Endothelial cell of umbilical vein (primary cell): ENCODE measurements at places on chromosomes 1 and 21. TPM values are rescaled to one million over a fixed set of nuclear protein-coding genes. Genes with fewer than 3 reads are reported as not detected.

DNA sequence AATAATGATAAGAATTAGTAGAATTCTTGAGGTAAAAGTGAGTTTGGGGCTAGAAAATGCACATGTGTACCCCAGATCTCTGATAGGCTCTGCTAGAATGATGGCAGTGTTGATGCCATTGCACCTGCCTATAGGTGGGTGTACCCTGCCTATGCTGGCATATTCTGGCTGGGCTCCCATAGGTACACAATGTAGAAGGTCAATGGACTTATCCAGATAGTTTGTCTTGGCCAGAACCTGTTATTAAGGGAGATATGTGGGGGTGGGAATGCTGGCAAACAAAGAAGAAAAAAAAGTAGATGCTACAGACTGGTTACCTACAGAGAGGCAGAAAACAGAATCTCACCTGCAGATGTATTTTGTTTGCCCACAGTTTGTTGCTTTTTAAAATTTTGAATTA is 14.1 kb upstream of the KLHDC8A start:
- DNase-seq: no peak
- H3K4me1 ChIP-seq: no peaks in the 10 kb centered on the region
- no peaks in the 10 kb centered on the region for H3K36me3 ChIP-seq

GRCh38 chr1:110310300-110310699 is 28.9 kb upstream of the RBM15 start:
- no peak for DNase-seq
- H3K27ac ChIP-seq: no peak overlapping the region
- H3K4me3 ChIP-seq: no peak overlapping the region
- H3K36me3 ChIP-seq: no peaks in the 10 kb centered on the region
- peaks cover under 1% of the 10 kb centered on the region for H3K27me3 ChIP-seq

DNA sequence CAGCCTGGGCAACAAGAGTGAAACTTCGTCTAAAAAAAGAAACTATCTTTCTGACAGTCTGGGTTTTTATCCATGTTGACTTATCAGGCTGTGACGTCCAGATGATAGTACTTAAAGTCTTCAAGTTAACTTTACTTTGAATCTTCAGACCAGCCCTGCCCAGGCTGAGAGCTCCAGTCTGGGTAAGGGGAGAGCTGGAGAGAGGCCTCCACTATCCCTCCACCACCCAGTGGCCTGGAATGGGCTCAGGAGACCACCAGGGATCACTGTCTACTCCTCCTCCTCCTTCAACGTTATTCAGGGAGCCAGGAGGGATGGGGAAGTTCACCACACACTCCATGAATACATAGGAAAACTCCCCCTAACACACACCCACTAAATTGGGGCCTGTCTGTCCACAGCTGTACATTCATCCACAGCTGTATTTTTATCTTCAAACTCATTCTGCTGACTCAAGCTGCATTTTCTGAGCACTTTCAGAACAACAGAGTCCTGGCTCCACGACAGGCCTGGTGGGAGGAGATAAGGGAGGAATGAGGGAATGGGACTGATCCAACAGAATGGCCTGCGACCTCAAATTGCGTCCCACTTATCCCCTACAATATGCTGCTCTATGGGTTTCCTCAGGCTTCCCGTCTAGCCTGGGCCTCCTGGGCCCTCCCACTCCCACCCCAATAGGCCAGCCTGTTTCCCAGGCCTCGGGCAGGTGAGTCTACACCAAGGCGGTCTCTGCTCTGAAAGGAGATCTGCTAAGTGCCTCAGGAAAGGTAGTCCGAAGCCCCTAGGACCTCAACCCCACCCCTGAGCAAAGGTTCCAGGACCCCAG is 1.8 kb downstream of the SLC45A3 start:
- peak overlapping the region; percentile 95 for H3K27ac ChIP-seq
- no peaks in the 10 kb centered on the region for H3K27me3 ChIP-seq
- H3K36me3 ChIP-seq: no peaks in the 10 kb centered on the region
- peak; percentile 87 for DNase-seq
- peak overlapping the region; percentile 82 for H3K4me3 ChIP-seq
- H3K4me1 ChIP-seq: peaks cover 19% of the 10 kb centered on the region

- DNase-seq: peak; percentile 60
- H3K36me3 ChIP-seq: no peaks in the 10 kb centered on the region
- H3K27ac ChIP-seq: peak overlapping the region; percentile 89
These were observed 9.2 kb upstream of the TACSTD2 start for GRCh38 chr1:58586271-58586670.

GRCh38 chr1:208108646-208109330 is 135.4 kb downstream of the PLXNA2 start:
- peaks cover 11% of the 10 kb centered on the region for H3K36me3 ChIP-seq
- H3K4me3 ChIP-seq: no peak overlapping the region
- no peaks in the 10 kb centered on the region for H3K27me3 ChIP-seq
- peaks cover 10% of the 10 kb centered on the region for H3K4me1 ChIP-seq
- no peak for DNase-seq

GRCh38 chr1:97270508-97271307 is 549.1 kb downstream of the PTBP2 start:
- H3K4me1 ChIP-seq: peaks cover 10% of the 10 kb centered on the region
- H3K36me3 ChIP-seq: no peaks in the 10 kb centered on the region
- no peak overlapping the region for H3K4me3 ChIP-seq
- no peak overlapping the region for H3K27ac ChIP-seq

GRCh38 chr1:149886396-149887195 is 12.8 kb upstream of the BOLA1 start:
- H3K4me3 ChIP-seq: peak overlapping the region; percentile 67
- peaks cover 16% of the 10 kb centered on the region for H3K4me1 ChIP-seq
- H3K36me3 ChIP-seq: no peaks in the 10 kb centered on the region
- no peaks in the 10 kb centered on the region for H3K27me3 ChIP-seq
- DNase-seq: peak; percentile 98

DNA sequence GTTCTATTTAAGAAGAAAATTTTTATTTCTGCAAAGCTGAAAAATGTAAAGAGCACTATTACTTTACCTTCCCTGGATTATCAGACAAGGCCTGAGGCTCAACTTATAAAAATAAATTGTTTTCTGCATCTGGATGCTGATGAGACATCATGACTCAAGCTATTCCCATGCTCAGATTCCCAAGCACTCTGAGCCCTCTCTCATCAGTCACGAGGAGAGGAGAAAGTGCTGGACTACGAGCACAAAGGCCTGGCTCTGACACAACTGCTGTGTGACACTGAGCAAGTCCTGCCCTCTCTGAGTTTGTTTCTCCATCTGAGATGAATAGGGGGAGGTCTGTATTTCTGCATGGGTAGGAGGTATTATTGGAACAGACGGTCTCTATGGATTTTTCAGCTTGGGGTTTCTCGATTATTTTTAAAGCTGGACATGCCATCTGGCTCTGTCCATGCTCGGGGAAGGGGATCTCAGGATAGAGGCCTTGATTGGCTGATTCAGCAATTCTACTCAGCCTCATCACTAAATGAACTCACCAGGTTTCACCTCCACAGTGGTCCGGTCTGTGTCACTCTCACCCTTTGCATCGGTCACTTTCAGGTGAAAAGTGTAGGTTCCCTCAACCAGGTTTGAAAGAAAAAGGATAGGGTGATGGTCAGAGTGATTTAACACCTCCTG is 107.7 kb downstream of the KIAA0319L start:
- H3K4me3 ChIP-seq: no peak overlapping the region
- H3K36me3 ChIP-seq: peaks cover 6% of the 10 kb centered on the region
- H3K27ac ChIP-seq: no peak overlapping the region
- no peak for DNase-seq
- no peaks in the 10 kb centered on the region for H3K27me3 ChIP-seq
- peaks cover 19% of the 10 kb centered on the region for H3K4me1 ChIP-seq

DNA sequence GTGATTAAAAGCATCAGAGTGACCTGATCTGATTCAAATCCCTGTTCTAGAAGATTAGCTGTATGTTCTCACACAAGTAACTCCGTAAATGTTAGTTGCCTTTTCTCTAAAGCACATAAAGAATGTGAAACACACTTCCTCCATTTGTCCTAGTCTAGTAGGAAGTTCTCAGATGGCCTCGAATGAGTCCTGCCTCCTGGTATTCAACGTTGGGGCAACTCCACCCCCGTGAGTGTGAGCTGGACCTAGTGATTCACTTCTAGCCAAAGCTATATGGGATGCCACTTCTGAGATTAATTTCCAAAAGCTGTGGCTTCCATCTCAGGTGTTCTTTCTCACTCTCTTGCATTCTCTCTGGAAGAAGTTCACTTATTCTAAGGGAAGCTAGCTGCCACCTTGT is 267.6 kb downstream of the GPATCH2 start:
- no peak for DNase-seq
- no peaks in the 10 kb centered on the region for H3K4me1 ChIP-seq
- H3K36me3 ChIP-seq: no peaks in the 10 kb centered on the region
- H3K27ac ChIP-seq: no peak overlapping the region
- H3K4me3 ChIP-seq: no peak overlapping the region
- H3K27me3 ChIP-seq: no peaks in the 10 kb centered on the region

DNA sequence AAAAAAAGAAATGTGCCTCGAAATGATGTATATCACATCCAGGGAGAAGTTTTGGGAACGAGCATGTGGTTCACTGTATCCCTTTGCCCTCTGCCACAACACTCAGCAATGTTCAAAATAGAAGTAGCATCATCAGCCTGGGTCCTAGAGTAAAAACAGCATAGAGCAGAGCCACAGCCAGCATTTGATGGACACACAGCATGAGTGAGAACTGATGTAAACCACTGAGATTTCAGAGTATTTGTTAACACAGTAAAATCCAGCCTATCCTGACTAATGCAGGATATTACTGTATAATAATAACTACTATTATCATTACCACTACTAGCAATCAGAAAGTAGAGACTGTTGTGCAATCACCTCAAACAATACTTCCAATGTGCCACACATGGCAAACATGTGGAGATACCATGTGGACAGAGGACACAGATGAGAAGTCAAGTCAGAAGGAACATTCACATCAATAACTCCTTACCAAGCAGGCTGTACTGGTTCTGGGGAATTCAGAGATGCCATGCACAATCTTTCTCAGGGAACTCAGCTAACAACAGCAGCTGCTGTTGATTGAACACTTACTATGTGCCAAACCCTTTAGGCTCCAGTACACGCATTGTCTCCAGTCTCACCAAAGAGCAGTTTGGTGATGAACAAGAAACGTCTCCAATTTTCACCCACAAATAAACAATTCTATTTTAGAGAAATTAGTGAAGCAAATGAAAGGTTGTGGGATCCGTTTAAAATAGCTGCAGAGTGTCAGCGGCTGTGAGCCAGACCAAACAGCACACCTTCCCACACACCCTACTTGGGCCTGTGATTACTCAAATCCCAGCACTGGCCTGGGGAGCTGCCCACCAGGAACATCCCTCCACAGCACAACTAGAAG is 16.6 kb upstream of the GFI1 start:
- no peak overlapping the region for H3K4me3 ChIP-seq
- DNase-seq: no peak
- no peaks in the 10 kb centered on the region for H3K4me1 ChIP-seq
- no peak overlapping the region for H3K27ac ChIP-seq

GRCh38 chr1:180916771-180917170 is 4.1 kb downstream of the KIAA1614 start:
- no peak overlapping the region for H3K4me3 ChIP-seq
- H3K27ac ChIP-seq: no peak overlapping the region
- DNase-seq: no peak
- peaks cover 5% of the 10 kb centered on the region for H3K4me1 ChIP-seq
- no peaks in the 10 kb centered on the region for H3K36me3 ChIP-seq

DNA sequence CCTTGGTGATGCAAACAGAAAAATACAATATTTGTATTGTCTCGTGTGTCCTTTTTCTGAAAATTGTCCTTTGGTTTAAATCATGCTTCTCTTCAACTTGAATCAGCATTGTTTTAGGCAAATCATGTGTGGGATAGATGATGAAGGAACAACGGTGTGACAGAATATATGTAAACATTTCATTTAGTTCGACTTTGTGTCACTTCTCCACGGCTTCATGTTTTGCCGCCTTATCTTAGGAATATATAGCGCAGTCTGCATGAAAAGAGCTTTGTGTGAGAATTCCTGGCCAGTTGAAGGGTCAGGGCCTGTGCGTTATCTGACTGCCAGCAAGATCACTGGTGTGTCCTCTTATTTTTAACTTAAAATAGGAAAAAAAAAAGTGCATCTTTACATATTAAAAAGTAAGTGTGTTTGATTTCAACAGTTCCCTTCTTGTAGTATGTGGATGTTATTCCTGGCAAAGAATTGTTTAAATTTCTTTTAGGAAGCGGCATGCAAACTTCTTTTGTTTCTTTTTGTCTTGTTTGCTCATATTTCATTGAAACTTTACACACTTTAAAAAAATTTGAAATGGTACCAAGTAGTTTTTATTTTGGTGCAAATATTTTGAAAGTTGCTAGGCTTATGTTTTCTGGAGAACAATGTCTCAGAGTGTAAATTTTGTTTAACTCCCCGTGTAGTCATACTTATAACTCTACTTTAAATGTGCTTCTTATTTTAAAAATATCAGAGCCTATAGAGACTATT is 465.2 kb downstream of the USP25 start:
- H3K27ac ChIP-seq: peak overlapping the region; percentile 92
- H3K4me3 ChIP-seq: peak overlapping the region; percentile 94
- H3K36me3 ChIP-seq: no peaks in the 10 kb centered on the region
- H3K4me1 ChIP-seq: peaks cover 33% of the 10 kb centered on the region

DNA sequence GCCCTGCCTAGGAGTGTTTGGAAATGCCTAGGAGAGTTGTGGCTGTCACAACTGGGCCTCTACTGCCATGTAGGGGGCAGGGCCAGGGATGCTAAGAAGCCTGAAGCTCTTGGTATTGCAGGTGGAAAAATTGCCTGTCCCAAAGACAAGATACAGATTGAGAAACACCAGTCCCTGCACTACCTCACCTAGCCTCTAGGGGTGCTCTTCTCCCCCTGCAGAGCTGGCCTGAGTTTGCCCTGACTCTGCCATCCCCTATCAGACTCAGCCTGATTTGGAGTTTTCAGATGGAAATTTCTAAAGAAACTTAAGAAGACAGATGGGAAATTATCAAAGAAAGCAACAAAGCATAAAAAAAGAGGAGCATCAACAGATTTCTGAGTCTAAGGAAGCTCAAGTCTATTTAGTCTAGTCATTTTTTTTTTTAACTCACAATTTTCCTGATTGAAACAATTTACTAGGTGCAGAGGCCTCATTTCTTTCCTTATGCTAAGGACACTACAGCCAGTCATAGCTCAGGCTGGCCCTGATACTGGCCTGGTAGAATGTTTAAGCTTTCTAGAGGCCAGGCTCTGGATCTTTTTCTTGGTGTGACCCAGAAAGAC is 61.4 kb upstream of the LRRN2 start:
- no peak overlapping the region for H3K27ac ChIP-seq
- peaks cover 3% of the 10 kb centered on the region for H3K27me3 ChIP-seq
- no peaks in the 10 kb centered on the region for H3K36me3 ChIP-seq
- DNase-seq: peak; percentile 43
- no peak overlapping the region for H3K4me3 ChIP-seq

The PLEKHA6 gene
- polyA plus RNA-seq: 2.1 and 2.4 TPM in 2 replicates

The GCSAML gene
- polyA plus RNA-seq: not detected in 2 replicates

The GABPA gene
- 4.1 and 5.8 TPM in 2 replicates for polyA plus RNA-seq

The TFF3 gene
- 1.8 TPM in 2 replicates for polyA plus RNA-seq

The SMPDL3B gene
- polyA plus RNA-seq: 1.2 and 1.3 TPM in 2 replicates

The EPHB2 gene
- polyA plus RNA-seq: 46.0 and 50.8 TPM in 2 replicates
